Pancreas (tissue), 10 donors: ENCODE measurements at places on chromosomes 16 and 17. TPM values are rescaled to one million over a fixed set of nuclear protein-coding genes. Genes with fewer than 3 reads are reported as not detected.

DNA sequence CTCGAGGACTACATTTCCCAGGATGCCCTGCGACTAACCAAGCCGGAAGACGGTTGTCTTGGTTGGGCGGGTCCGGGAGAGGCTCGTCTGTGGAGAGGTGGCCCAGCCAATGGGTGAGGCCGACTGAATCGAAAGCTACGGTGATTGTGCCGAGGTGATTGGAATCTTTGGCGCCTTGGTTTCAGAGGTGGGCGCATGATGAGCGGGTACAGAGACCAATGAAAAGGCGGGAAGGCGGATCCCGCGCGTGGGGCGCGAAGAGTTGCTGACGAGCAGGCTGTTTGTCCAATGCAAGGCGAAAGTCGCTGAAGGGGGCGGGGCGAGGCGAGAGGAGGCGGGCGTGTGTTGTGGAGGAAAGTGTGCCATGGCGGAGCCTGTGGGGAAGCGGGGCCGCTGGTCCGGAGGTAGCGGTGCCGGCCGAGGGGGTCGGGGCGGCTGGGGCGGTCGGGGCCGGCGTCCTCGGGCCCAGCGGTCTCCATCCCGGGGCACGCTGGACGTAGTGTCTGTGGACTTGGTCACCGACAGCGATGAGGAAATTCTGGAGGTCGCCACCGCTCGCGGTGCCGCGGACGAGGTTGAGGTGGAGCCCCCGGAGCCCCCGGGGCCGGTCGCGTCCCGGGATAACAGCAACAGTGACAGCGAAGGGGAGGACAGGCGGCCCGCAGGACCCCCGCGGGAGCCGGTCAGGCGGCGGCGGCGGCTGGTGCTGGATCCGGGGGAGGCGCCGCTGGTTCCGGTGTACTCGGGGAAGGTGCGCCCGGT is at the start of gene NFATC2IP:
Gene NFATC2IP, plus strand, starts transcription at position 290 of the 762 bp plus-strand sequence. Its CDS starts 75 bp downstream, at position 365.
- H3K27ac ChIP-seq, result peak within 1 kb of the TSS; percentile 63
- peak; percentile 99 for DNase-seq

DNA sequence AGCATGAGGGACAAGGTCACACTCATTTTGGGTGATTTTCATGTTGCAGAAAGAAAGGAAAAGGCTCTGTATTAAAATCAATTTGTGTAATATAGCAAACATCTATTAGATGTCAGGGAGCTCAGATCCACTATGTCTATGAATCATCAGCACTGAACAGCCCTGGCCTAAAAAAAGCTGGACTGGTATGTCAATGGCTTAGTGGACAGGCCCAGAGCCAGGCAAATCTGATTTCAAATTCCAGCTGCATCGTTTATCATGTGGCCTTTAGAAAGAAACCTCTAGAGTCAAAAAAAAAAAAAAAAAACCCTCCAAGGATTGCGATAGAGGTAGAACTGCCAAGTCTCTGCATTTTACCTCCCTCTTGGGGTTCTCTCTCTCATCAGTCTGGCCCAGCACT is 5.4 kb downstream of the GAS7 start:
- H3K27ac ChIP-seq, result no peak overlapping the region
- no peak overlapping the region for H3K4me3 ChIP-seq
- no peaks in the 10 kb centered on the region for H3K36me3 ChIP-seq
- DNase-seq, result no peak
- no peaks in the 10 kb centered on the region for H3K27me3 ChIP-seq
- H3K4me1 ChIP-seq, result no peaks in the 10 kb centered on the region

DNA sequence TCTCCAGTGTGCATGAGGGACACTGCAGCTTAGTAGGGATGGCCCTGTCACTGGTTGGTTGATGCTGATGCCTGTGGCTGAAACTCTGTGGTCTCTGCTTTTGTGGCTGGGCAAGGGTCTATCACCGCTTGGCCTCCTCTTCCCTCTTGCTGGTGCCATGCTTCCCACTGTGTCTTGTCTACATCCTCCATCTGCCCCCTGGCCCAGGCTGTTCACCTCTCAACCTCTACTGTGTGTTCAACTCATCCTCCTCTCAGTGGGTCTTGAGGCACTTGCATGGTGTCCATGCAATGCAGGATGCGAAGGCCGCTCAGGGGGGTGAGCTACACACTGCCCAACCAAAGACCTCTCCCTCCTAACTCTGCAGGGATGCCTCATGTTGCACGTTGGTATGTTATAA is 19.8 kb upstream of the SHISA6 start:
- H3K27me3 ChIP-seq, result no peaks in the 10 kb centered on the region
- no peak for DNase-seq
- no peak overlapping the region for H3K27ac ChIP-seq
- no peaks in the 10 kb centered on the region for H3K4me1 ChIP-seq

GRCh38 chr16:58451265-58451689 is 48.7 kb upstream of the NDRG4 start:
- H3K4me1 ChIP-seq, result no peaks in the 10 kb centered on the region
- no peak for DNase-seq
- H3K27ac ChIP-seq, result no peak overlapping the region
- no peak overlapping the region for H3K4me3 ChIP-seq
- H3K27me3 ChIP-seq, result no peaks in the 10 kb centered on the region

DNA sequence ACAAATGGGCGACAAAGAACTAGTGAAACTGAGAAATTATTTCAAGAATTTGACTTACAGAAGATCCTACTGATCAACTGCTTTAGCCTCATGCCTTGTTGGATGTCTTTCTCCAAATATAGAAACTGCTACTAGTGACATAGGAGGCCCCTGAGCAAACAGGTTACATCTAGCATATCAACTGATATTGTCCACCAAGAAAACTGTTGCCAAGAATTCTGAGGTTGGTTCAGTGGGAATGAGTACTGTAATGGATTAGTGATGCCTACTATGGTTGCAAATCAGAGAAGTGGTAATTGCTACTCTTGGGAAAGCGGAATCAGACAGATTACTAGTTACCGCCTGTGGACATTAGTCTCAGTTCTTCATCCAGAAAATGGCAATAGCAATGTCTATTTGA is 10.0 kb downstream of the CDC27 start:
- peaks cover 4% of the 10 kb centered on the region for H3K4me1 ChIP-seq
- H3K27me3 ChIP-seq, result no peaks in the 10 kb centered on the region
- H3K36me3 ChIP-seq, result no peaks in the 10 kb centered on the region
- no peak overlapping the region for H3K27ac ChIP-seq

DNA sequence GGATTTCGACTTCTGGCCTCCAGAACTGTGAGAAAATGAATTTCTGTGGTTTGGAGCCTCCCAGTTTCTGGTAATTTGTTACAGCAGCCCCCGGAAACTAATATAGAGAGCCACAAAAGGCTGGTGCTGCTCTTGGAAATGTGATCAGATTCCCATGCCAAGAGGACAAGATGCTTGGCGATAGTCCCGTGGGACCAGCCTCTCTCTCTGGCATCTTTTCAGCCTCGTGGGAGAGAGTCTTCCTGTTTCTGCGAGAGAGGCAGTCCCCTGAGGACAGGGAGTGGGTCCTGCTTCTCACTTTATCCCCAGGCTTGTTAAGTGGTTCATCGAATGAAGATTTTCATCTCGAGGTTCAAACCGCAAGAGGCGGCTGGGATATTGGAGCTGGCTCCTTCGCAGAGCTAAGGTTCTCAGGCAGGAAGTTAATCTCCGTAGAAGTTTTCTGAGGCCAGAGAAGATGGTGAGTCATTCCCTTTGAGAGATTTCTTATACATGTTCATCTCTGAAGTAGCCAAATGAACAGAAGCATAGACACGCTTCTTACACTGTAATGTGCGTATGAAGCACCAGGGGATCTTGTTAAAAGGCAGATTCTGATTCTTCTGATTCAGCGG is 211.6 kb upstream of the SDK2 start:
- H3K36me3 ChIP-seq, result no peaks in the 10 kb centered on the region
- H3K4me3 ChIP-seq, result no peak overlapping the region
- no peak for DNase-seq
- H3K27ac ChIP-seq, result no peak overlapping the region

DNA sequence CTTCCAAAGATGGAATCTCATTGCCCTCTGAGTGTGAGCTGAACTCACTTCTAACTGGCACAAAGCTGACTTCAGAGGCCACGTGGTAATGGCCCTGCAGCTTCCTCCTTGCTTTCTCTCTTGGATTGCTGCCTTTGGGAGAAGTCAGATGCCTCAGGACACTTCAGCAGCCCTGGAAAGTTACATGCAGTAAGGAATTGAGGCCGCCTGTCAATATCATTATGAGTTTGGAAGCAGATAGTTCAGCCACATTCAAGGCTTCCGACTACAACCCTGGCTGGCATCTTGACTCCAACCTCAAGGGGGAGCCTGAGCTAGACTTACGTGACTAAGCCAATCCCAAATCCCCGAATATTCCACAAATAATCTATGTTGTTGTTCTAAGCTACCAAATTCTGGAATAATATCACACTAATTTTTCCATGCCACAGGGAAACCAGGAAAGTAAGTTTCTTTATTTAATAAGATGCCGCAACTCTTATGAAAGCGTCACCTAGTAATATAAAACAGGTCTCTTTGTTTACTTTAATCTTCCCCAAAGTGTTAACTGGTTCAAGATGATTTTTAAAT is 13.6 kb downstream of the CEP20 start:
- H3K4me3 ChIP-seq, result no peak overlapping the region
- no peaks in the 10 kb centered on the region for H3K4me1 ChIP-seq
- peaks cover 25% of the 10 kb centered on the region for H3K36me3 ChIP-seq
- H3K27ac ChIP-seq, result no peak overlapping the region
- H3K27me3 ChIP-seq, result no peaks in the 10 kb centered on the region

- no peaks in the 10 kb centered on the region for H3K36me3 ChIP-seq
- H3K4me3 ChIP-seq, result no peak overlapping the region
- DNase-seq, result no peak
- H3K27ac ChIP-seq, result no peak overlapping the region
Observed at GRCh38 chr16:57544124-57544653, 1.7 kb downstream of the ADGRG5 start.

GRCh38 chr16:52473096-52473495 is 73.8 kb downstream of the TOX3 start:
- H3K4me1 ChIP-seq, result no peaks in the 10 kb centered on the region
- H3K27ac ChIP-seq, result no peak overlapping the region
- no peak for DNase-seq
- H3K36me3 ChIP-seq, result no peaks in the 10 kb centered on the region
- no peaks in the 10 kb centered on the region for H3K27me3 ChIP-seq
- no peak overlapping the region for H3K4me3 ChIP-seq

- no peaks in the 10 kb centered on the region for H3K36me3 ChIP-seq
- no peak overlapping the region for H3K4me3 ChIP-seq
- H3K27me3 ChIP-seq, result no peaks in the 10 kb centered on the region
- no peak for DNase-seq
- peaks cover 21% of the 10 kb centered on the region for H3K4me1 ChIP-seq
Observed at GRCh38 chr17:8275421-8276290, 12.8 kb upstream of the RANGRF start.

- H3K27ac ChIP-seq, result no peak overlapping the region
- no peaks in the 10 kb centered on the region for H3K27me3 ChIP-seq
- H3K4me1 ChIP-seq, result peaks cover 2% of the 10 kb centered on the region
- DNase-seq, result no peak
Observed at GRCh38 chr17:61504697-61505096, 52.5 kb downstream of the TBX4 start.

GRCh38 chr16:66135421-66135831 is 231.1 kb upstream of the CDH5 start:
- no peaks in the 10 kb centered on the region for H3K36me3 ChIP-seq
- no peaks in the 10 kb centered on the region for H3K4me1 ChIP-seq
- no peak overlapping the region for H3K27ac ChIP-seq
- H3K4me3 ChIP-seq, result no peak overlapping the region
- H3K27me3 ChIP-seq, result no peaks in the 10 kb centered on the region

DNA sequence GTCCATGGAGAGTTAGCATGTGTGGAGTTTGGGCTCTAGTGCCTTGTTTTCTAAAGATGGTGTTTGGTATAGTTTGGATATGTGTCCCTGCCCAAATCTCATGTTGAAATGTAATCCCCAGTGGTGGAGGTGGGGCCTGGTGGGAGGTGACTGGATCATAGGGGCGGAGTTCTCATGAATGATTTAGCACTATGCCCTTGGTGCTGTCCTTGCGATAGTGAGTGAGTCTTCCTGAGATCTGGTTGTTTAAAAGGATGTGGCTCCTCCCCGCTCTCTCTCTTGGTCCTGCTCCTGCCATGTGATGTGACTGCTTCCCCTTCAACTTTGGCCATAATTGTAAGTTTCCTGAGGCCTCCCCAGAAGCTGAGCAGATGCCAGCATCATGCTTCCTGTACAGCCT is 8.9 kb upstream of the ZNF19 start:
- H3K27ac ChIP-seq, result no peak overlapping the region
- no peaks in the 10 kb centered on the region for H3K27me3 ChIP-seq
- no peak for DNase-seq

- H3K27ac ChIP-seq, result no peak overlapping the region
- no peak for DNase-seq
- H3K4me3 ChIP-seq, result no peak overlapping the region
- no peaks in the 10 kb centered on the region for H3K27me3 ChIP-seq
- peaks cover 13% of the 10 kb centered on the region for H3K4me1 ChIP-seq
Observed at GRCh38 chr17:8053600-8053999, 14.7 kb downstream of the ALOX15B start.

GRCh38 chr16:86965840-86966550 is 351.2 kb downstream of the C16orf95 start:
- no peaks in the 10 kb centered on the region for H3K4me1 ChIP-seq
- no peaks in the 10 kb centered on the region for H3K27me3 ChIP-seq
- DNase-seq, result no peak
- no peak overlapping the region for H3K4me3 ChIP-seq
- H3K27ac ChIP-seq, result no peak overlapping the region

DNA sequence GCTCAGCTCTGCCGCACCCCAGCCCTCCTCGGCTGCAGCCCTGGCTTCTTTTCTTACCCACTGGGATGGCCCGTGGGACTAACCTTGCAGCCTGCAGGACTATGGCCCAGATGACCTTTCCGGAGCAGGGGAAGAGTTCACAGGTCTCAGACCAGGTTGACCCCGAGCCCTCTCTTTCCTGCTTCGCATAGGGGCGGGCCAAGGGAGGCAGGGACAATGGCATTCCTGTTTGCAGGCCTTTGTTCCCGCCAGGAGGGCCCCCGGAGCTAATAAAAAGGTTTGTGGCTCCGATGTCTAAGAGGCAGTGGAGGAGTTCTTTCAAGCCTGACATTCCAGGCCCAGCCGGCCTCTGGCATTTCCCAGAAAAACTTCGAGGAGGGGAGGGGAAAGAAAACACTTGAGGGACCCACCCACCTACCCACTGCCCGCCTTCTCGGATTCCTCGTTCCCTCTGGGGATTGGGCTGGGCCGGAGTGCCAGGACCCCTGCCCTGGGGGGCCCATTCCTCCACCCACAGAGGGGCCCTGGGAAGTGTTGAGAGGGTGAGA is 5.8 kb upstream of the SOCS3 start:
- H3K4me1 ChIP-seq, result no peaks in the 10 kb centered on the region
- no peak overlapping the region for H3K4me3 ChIP-seq
- no peak overlapping the region for H3K27ac ChIP-seq
- H3K27me3 ChIP-seq, result no peaks in the 10 kb centered on the region
- H3K36me3 ChIP-seq, result no peaks in the 10 kb centered on the region

DNA sequence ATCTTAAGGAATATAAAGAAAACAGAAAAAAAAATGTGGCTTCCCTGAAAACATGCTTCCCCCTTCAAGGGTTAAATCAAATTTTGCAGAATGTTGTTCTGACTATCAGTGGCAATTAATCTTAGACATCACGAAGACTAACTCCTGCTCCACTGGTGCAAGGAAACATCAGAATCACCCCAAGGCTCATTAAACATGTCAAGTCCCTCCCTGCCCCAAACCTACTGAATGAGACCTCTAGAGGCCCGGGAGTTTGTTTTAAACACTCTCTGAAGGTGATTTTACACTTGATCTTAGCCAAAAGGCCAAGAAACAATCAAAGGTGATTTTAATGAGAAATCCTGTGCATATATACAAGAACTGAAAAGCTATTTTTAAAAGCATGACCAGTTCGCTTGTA is 18.3 kb downstream of the PSME3IP1 start:
- H3K27me3 ChIP-seq, result no peaks in the 10 kb centered on the region
- H3K36me3 ChIP-seq, result no peaks in the 10 kb centered on the region

MYL4 gene
- total RNA-seq, result 0.28 TPM

SLC22A31 gene
- total RNA-seq, result 49.7 TPM

NR1D1 gene
- 10.8 TPM for total RNA-seq

RND2 gene
- 0.57 TPM for total RNA-seq

DRC3 gene
- 2.5 TPM for total RNA-seq
